ENCODE measurements at places on chromosomes 1 and 21. TPM values are rescaled to one million over a fixed set of nuclear protein-coding genes. Genes with fewer than 3 reads are reported as not detected.

DNA sequence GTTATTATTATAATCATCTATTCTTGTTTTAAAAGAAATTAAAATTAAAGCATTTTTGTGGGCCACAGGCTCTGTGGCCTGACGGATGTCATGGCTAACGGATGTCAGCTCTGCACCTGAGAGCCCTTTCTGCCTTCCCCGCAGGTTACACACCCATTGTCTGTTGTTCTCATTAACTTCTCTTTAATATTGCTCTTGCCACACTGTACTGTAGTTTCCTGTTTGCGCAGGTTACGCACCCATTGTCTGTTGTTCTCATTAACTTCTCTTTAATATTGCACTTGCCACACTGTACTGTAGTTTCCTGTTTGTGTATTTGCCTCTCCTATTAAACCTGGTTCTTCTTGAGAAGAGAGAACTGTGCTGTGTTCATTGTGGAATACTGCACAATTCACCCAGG, 294.4 kb upstream of the PLXNA2 start:
- no peaks in the 10 kb centered on the region for H3K27me3 ChIP-seq
- no peaks in the 10 kb centered on the region for H3K4me1 ChIP-seq
- H3K4me3 ChIP-seq = no peak overlapping the region
- H3K27ac ChIP-seq = no peak overlapping the region
- DNase-seq = no peak

DNA sequence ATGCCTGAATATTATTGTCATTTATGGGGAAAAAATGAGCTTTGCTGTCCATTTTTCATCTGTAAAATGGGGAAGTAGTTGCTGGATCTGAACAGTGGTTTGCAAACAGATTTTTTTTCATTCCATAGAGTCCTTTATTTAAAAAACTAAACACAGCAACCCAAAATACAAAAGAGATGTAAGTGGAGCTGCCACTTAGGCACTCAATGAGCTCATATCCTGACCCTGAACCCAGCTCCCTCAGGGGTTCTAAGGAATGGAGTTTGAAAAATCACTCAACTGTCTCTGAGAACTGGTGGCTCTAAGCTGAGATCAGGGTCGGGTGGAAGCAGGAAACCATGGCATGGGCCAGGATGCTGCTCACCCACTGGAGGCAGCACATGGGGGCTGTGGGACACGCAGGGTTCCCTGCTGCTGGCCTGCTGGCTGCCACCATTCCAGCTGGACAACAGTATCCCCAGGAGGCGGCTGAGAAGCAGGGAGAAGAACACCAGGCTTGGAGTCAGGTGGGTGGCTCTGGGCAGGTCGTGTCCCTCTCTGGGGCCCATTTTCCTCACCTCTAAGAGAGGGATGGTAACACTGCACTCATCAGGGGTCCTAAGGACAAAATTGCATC, 9.6 kb upstream of the ECE1 start:
- H3K4me3 ChIP-seq = no peak overlapping the region
- no peak for DNase-seq
- no peaks in the 10 kb centered on the region for H3K27me3 ChIP-seq
- H3K36me3 ChIP-seq = no peaks in the 10 kb centered on the region

DNA sequence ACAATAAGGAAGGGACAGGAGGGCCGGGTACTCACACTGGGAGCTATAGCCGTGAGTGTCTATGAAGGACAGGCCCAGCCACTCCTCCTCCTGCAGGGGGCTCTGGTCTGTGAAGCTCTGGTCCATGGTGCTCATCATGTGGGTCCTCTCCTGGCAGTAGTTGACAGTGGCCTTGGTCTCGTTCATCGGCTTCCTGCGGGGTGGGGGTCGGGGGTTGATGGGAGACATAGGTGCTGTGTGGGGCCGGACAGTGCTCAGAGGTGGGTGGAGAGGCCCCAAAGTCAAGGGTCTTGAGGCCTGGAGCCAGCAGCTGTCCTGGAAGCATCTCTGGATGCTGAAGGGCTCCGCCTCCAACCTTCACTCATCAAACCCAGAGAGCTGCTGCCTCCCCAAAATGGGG, 260.4 kb downstream of the PTPRU start:
- no peaks in the 10 kb centered on the region for H3K4me1 ChIP-seq
- H3K36me3 ChIP-seq = no peaks in the 10 kb centered on the region
- H3K4me3 ChIP-seq = no peak overlapping the region
- H3K27ac ChIP-seq = no peak overlapping the region
- H3K27me3 ChIP-seq = no peaks in the 10 kb centered on the region

- no peaks in the 10 kb centered on the region for H3K27me3 ChIP-seq
- no peaks in the 10 kb centered on the region for H3K4me1 ChIP-seq
- H3K36me3 ChIP-seq = no peaks in the 10 kb centered on the region
- DNase-seq = no peak
- no peak overlapping the region for H3K27ac ChIP-seq
Measured at GRCh38 chr1:42198251-42198650, 33.7 kb upstream of the GUCA2A start.

GRCh38 chr1:224499204-224499603, 64.6 kb upstream of the WDR26 start:
- peaks cover 18% of the 10 kb centered on the region for H3K4me1 ChIP-seq
- H3K4me3 ChIP-seq = no peak overlapping the region
- no peak for DNase-seq
- H3K27ac ChIP-seq = peak overlapping the region; percentile 58
- no peaks in the 10 kb centered on the region for H3K36me3 ChIP-seq
- H3K27me3 ChIP-seq = no peaks in the 10 kb centered on the region

DNA sequence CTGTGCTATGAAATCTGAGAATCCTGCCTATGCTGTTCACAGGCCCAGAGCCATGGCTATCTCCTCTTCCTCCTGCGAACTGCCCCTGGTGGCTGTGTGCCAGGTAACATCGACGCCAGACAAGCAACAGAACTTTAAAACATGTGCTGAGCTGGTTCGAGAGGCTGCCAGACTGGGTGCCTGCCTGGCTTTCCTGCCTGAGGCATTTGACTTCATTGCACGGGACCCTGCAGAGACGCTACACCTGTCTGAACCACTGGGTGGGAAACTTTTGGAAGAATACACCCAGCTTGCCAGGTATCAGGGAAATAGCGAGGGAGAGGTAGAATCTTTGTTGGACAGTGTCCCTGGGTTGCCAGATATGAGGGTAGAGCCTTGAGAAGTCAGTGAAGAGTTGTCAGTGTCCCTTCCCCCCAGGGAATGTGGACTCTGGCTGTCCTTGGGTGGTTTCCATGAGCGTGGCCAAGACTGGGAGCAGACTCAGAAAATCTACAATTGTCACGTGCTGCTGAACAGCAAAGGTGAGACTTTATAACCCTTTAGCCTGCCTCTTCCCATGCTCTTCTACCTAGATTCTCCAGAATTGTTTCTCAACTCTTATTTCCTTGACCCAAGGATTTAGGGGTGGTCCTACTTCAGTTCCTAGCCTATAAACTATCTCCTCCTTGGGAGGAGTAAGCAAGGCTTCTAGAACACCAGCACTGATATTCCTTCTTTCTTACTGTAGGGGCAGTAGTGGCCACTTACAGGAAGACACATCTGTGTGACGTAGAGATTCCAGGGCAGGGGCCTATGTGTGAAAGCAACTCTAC, 1.4 kb downstream of the NIT1 start:
- no peaks in the 10 kb centered on the region for H3K36me3 ChIP-seq
- H3K4me1 ChIP-seq = peaks cover 23% of the 10 kb centered on the region
- no peak overlapping the region for H3K27ac ChIP-seq
- peak; percentile 69 for DNase-seq
- no peaks in the 10 kb centered on the region for H3K27me3 ChIP-seq

- no peaks in the 10 kb centered on the region for H3K4me1 ChIP-seq
- DNase-seq = no peak
- no peaks in the 10 kb centered on the region for H3K27me3 ChIP-seq
- no peaks in the 10 kb centered on the region for H3K36me3 ChIP-seq
Measured at GRCh38 chr1:221035662-221036153, 156.5 kb downstream of the HLX start.

DNA sequence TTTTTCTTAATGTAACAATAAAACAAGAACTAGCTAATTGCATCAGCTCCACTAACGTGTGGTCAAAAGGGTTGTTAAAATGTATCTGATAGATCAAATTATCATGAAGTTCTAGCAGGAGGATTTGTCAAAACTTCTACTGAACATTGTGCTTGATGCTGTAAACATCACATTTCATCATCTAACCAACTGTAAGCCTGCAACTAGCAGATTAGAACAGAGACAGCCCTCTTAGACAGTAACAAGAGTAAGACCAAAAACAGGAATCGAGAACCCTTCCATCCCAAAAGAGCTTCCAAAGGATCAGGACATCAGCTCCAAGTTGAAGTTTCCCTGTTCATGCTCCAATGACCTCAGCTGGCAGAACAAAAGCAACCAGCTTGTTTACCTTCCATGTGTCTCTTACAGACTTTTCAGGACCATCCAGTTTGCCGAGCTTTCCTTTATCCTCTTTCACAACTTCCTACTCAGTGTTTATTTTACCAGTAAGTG, 44.6 kb downstream of the NIBAN1 start:
- no peak overlapping the region for H3K27ac ChIP-seq
- no peaks in the 10 kb centered on the region for H3K4me1 ChIP-seq
- no peak for DNase-seq
- no peak overlapping the region for H3K4me3 ChIP-seq

- H3K27ac ChIP-seq = no peak overlapping the region
- H3K27me3 ChIP-seq = no peaks in the 10 kb centered on the region
- no peaks in the 10 kb centered on the region for H3K36me3 ChIP-seq
- H3K4me1 ChIP-seq = peaks cover 4% of the 10 kb centered on the region
- DNase-seq = no peak
- H3K4me3 ChIP-seq = no peak overlapping the region
Measured at GRCh38 chr1:169460191-169460833, 25.4 kb downstream of the SLC19A2 start.

- H3K27ac ChIP-seq = no peak overlapping the region
- DNase-seq = no peak
- H3K27me3 ChIP-seq = no peaks in the 10 kb centered on the region
- H3K4me3 ChIP-seq = no peak overlapping the region
Measured at GRCh38 chr1:216765346-216766300, 42.4 kb upstream of the ESRRG start.

DNA sequence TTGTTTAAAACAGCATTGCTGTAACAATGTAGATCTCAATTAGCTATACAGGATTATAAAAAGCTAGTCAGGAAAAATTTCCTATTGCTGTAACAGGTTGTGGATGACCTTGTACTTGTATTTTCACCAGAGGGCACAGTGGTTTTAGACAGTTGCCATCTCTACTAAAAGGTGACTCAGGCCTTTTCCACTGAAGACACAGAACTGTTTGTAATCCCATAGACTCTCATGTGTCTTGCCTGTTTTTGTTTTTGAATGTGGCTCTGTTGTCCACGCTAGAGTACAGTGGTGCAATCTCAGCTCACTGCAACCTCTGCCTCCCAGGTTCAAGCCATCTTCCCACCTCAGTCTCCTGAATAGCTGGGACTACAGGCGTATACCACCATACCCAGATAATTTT, 5.9 kb downstream of the MTFR1L start:
- H3K4me3 ChIP-seq = no peak overlapping the region
- H3K27me3 ChIP-seq = no peaks in the 10 kb centered on the region
- no peak overlapping the region for H3K27ac ChIP-seq
- DNase-seq = no peak
- no peaks in the 10 kb centered on the region for H3K36me3 ChIP-seq
- peaks cover 8% of the 10 kb centered on the region for H3K4me1 ChIP-seq

GRCh38 chr1:48344373-48344772, 121.9 kb downstream of the SLC5A9 start:
- no peak overlapping the region for H3K4me3 ChIP-seq
- no peaks in the 10 kb centered on the region for H3K36me3 ChIP-seq
- DNase-seq = no peak
- no peaks in the 10 kb centered on the region for H3K27me3 ChIP-seq
- no peak overlapping the region for H3K27ac ChIP-seq
- no peaks in the 10 kb centered on the region for H3K4me1 ChIP-seq

DNA sequence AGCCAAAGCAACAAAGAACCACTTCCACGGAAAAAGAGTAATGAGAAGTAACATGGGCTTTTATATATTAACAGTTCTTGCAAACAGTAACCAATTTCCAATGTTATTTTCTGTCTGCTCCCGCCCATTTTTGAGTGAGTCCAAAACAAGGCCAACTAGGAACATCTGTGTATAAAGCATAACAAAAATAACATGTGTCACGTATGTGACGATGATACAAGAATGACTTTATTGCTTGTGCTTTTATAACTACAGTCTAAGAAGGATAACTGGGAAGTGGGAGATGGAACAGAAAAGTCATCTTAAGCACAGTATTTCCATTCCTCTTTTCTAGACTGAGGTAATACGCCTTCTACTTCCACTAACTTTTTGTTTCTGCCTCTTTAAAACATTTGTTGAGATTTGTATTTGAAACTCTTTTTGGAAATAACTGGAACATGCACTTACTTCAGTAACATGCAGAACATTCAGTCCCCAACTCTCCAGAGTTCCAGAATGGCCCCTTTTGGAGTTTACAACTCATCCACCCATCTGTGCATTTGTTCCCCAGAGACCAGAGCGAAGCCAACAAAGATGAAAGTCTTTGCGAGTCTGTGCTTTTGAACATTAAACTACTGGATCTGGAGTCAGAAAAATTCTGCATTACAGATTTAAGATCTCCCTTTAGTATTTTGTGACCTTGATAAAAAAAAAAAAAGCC, 143.0 kb upstream of the ZRANB2 start:
- H3K4me3 ChIP-seq = no peak overlapping the region
- no peak overlapping the region for H3K27ac ChIP-seq
- no peaks in the 10 kb centered on the region for H3K27me3 ChIP-seq
- H3K36me3 ChIP-seq = no peaks in the 10 kb centered on the region

- H3K4me1 ChIP-seq = no peaks in the 10 kb centered on the region
- DNase-seq = no peak
- no peak overlapping the region for H3K27ac ChIP-seq
- no peak overlapping the region for H3K4me3 ChIP-seq
Measured at GRCh38 chr1:27648602-27649305, 13.8 kb upstream of the FGR start.

DNA sequence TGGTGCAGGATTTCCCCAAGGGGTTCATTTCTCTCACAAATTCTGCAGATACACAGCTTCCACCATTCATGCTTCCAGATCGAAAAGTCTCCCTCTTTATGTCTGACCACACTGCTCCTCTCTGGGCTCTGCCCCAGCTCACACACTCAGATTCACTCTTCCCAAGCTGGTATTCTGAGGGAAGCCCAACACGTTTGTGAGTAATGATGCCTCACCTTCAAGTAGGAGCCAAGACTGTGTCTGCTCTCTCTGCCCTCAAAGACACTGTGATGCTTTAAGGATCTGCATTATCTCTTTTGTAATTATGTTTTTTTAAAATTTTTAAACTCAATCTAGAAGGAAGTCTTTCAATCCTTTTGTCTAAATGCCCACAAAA, 19.8 kb downstream of the PRAMEF11 start:
- H3K27ac ChIP-seq = no peak overlapping the region
- H3K27me3 ChIP-seq = no peaks in the 10 kb centered on the region
- no peak overlapping the region for H3K4me3 ChIP-seq
- no peak for DNase-seq
- no peaks in the 10 kb centered on the region for H3K4me1 ChIP-seq
- no peaks in the 10 kb centered on the region for H3K36me3 ChIP-seq

The AKR7A3 gene
- polyA plus RNA-seq = 0.23 TPM

The TOMM40L gene
- polyA plus RNA-seq = 10.4 TPM

The ST6GALNAC5 gene
- 4.5 TPM for polyA plus RNA-seq

The EVI5 gene
- polyA plus RNA-seq = 11.7 TPM

The LIX1L gene
- 28.7 TPM for polyA plus RNA-seq

The LRIG2 gene
- polyA plus RNA-seq = 7.4 TPM

Data from ovary (tissue), 10 donors.